Renal cortical epithelial cell (primary cell): ENCODE measurements at places on chromosomes 6 and 20.

GRCh38 chr6:113383701-113384100 lies 473.4 kb upstream of the MARCKS start:
- no peak for DNase-seq

GRCh38 chr6:31401403-31401802 lies 2.0 kb upstream of the MICA start:
- DNase-seq = peak; percentile 84

- DNase-seq = peak; percentile 74
Measured at GRCh38 chr6:44000164-44000842, 126.9 kb downstream of the MRPL14 start.

DNA sequence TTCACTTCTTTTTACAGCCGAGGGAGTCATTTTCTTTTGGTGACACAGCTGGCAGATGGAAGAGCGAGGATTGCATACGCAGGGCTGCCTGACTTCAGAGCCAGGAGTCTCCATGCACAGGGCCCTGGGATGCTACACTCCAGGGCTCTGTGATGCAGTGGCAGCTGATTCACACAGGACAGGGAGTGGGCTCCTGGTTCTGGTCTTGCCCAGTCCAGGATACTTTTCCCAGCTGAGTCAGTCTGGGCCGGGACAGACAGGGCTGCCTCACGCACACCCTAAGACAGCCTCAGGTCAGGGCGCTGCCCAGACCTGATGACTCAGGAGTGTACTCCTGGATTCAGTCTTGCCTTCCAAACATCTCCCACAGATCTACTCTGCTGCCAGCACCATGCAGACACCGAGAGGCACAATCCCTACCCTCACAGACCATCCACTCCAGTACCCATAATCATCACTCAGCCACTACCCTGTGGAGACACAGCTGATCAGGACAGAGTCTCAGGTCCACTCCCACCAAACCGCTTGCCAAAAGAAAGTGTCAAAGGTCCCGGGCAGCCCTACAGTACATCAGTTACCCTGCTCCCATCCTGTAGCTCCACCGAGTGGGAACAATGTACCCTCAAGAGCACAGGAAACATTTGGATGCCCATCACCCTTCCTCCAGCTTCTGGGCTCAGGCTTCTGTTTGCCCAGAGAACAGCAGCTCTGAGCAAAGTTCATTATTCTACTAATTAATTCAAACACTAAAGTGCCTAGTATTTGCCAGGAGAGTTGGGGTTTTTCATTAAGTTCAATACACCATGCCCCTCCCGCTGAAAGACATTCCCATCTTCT lies 11.5 kb downstream of the SDC4 start:
- DNase-seq = peak; percentile 96

DNA sequence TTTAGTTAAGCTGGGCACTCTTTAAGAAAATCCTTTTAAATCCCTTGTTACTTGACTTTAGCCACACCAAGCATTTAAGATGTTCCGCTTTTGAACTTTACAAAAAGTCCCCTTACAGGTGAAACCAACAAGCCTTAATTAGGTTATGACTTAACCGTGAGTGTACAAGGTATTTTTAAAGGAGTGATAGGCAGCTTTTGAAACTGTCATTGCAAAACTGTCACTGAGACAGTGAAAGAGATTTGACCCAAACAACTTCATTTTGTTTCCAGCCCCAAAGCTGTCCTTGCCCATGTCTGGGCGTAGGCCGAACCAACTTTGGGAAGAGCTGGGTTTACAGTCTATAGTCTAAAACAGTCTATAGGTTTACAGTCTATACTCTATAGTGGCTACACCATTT lies 305.4 kb downstream of the FARS2 start:
- no peak for DNase-seq

DNA sequence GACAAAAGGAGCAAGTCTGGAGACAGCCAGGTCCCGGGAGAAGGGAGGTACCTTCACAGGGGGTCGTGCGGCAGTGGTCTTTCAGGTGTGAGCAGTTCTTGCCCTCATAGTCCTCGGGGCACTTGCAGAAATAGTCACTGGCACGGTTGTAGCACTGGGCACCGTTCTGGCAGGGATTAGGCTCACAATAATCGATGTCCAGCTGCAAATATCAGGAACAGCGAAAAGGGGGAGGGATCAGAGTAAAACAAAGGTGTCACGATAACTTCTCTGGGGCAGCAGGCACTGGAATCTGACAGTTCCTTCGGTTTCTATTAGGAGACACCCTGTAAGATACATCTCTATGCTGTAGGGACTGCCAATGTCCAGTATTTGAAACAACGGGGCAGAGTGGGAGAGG lies 25.9 kb downstream of the JAG1 start:
- no peak for DNase-seq

DNA sequence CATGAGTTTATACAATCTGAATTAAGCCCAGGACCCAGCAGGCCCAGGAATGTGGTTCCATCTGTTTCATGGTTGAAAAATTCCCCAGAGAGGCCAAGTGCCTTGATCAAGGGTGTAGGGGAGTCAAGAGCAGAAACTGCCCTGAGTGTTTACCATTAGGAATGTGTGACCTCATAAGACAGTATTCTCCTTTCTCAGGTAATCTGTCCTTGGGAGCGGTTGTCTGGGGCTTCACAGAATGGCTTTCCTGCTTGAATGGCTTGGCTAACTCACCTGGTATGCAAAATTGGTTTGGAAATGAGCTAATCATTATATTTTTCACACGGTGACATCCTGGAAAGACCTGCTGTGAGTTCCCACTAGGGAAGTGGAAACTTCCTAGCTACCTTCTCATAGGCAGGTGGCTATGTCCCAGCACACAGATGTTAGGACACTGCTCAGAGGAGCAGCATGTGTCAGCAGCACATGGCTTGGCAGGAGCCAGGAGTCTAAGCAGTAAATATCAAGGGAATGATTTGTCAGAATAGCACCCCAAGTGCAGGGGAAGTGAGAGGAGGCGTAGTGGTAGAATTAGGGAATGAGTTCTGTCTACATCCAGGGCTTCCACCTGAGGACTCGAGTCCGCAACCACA lies 17.7 kb downstream of the CLIC5 start:
- DNase-seq = peak; percentile 39

DNA sequence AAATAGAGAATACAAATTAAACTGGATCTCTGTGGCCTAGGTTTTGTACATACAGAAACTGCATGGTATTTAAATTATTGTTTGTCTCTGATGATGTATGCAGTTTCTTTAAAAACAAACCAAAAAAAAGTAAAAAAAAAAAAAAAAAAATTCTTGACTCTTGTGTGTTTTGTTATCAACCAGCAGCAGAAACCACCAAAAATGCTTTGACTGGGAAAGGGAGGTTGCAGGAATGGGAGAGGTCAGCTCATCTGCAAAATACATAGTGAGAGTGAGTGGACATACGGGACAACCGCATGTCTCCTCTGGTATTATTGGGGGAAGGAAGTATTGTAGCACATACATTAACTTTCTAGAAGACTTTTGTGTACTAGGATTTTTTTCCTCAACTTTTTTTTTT lies 38.0 kb downstream of the TBC1D7 start:
- no peak for DNase-seq

DNA sequence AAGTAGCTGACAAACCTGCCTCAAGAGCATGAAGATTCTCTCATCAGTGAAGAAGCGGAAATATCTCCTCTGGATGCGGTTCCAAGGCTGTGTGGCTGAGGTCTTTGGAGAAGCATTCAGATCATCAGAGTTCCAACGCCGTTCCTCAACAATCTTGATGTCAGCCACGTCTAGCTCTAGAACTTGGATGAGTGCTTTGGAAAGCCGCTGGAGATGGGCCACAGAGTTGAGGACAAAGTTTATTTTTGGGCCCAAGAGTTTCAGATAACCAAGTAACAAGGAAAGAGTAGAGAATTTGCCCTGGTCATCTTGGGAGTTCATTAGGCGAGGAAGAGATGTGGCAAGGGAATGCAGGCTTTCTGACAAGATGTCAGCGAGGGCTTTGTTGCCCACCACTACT lies 20.9 kb downstream of the TTI1 start:
- no peak for DNase-seq

GRCh38 chr6:145631374-145631773 lies 103.9 kb downstream of the EPM2A start:
- no peak for DNase-seq

DNA sequence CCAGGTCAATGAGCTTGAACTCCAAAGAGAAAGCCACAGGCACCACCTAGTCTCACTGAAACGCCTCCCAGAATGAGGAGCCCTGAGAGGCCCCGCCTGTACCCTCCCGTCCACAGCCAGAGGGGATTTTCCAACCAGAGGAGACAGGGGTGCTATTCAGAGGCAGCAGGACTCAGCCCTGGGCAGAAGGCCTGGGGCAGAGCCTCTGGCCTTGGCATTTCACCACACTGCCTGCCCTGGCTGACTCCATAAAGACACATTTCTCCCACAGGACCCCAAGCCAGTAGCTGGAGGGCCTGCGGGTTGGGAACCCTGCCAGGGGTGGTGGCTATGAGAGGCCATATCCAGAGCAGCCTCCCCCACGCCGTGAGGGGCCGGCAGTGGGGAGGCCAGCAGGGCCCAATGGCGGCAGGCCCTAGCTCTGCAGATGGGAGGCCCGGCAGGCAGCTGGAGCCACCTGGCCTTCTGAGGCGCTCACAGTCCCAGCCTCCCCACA lies 159.3 kb downstream of the PREX1 start:
- DNase-seq = no peak

DNA sequence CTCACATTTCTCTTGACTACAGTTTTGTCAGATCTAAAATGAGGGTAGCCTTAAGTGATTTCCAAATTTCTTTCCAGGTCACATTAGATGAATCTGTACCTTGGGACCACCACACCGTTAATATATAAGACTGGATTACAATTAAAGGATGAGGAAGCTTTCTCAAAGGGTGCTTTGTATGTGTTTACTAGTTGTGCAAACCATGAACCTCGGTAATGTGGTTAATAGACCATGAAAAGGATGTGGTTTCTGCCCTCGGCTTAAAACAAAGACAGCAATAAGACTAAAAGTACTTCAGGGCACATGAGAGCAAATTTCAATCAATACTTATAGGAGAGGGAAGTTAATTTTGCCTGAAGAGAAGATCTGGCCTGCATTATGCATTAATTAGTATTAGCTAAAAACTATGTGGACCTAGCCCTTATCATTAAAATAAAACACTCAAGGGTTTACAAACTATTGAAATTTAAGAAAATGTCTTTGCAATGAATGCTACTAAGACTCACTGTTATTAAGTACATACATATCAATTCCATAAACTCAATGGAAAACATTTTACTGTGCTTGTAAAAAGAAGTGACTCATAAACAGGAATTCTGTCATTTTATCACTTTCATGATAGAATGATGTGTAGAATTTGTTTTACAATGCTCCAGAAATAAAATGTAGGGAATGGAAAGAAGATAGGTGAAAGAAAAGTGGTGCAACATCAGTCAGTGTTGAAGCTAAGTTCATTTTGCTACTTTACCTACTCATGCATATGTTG lies 936 bp upstream of the TMX4 start:
- peak; percentile 88 for DNase-seq

DNA sequence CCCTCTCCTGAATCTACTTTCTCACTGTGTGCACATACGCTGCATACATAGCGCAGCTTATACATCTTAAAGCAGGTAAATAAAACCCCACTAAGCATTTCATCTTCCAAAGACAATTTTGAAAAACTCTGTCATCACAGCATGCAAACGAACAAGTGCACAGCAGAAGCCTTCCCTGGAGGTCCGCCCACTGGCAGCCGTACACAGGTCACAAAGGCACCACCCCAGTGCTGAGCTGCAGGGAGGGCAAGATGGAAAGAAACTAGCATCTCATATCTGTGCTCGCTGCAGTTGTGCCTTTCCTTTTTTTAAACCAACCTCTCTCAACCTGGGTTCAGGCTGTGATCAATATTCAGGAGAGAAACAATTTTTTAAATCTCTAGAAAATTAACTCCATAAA lies 73.3 kb downstream of the HUS1B start:
- no peak for DNase-seq

GRCh38 chr6:25447570-25447929 lies 168.4 kb downstream of the CARMIL1 start:
- no peak for DNase-seq

DNA sequence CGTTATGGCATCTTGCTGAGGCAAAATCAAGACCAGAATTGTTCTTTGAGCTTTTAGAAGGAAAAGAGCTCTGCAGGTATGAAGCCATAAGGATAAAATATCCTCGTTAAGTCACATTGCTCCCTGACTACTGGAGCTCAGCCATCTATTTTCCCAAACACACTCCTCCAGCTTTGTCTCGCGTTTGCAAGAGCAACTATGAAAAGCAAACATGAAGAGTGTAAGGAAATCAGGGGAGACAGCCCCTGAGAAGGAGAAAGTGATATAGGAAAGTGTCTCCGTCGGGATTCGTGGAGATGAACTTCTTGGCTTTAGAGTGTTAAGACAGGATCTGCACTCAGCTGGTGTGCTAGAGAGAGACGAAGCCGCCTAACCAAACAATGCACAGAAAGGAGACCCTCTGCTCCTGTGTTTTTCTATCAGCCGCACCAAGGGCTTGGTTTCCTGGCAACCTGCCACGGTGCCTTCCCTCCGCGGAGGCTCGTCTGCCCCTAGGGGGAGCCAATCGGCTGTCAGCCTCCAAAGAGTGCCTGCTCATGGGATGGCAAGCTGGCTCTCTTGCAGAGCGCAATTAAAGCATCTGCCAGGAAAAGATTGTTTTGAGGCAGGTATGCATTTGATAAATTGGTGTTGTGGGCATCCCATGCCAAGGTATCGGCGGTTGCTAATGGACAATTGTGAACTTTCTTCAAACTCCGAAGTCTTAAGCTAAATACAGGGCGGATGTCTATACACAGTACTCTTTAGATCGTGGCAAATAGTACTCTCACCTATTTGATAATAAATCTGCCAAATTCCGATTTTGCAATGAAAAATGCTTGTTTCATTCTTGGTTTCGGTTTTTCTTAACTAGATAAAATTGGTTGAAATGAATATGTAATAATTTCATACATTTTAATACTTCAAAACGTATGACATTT lies 603.2 kb downstream of the RNF144B start:
- peak; percentile 44 for DNase-seq

DNA sequence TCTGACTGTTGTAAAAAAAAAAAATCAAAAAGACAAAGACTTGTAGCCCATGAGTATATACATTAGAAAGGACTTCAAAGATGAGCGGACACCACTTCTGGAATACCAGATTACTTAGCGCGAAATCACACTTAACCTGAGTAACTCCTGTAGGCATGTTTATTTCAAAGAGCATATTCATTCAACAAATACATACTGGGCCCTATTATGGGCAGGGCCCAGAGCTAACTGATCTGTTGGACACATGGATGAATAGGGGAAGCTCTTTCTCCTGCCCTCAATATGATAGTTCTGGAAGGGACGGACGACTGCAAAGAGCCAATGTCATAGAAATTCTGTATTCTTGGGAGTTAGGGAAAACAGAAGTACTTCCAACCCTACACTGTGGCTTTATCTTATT lies 12.3 kb downstream of the MAN1A1 start:
- no peak for DNase-seq

GRCh38 chr6:31659649-31660380 lies 763 bp downstream of the C6orf47 start:
- peak; percentile 29 for DNase-seq

GRCh38 chr20:56465997-56466396 lies 2.4 kb upstream of the RTF2 start:
- no peak for DNase-seq

- no peak for DNase-seq
Measured at GRCh38 chr20:22245139-22245538, 339.2 kb downstream of the FOXA2 start.
